ENCODE measurements at places on chromosomes 3 and 15.
A peak's percentile ranks its signal among the peaks of the same experiment; 100 is the strongest.

GRCh38 chr3:121362035-121362734, 183.6 kb downstream of the POLQ start:
- DNase-seq = no peak

- no peak for DNase-seq
Measured at GRCh38 chr3:141427764-141428163, 59.1 kb upstream of the RASA2 start.

GRCh38 chr15:64455961-64456371, 4.4 kb upstream of the ZNF609 start:
- no peak for DNase-seq

- peak; percentile 11 for DNase-seq
Measured at GRCh38 chr3:196757876-196758739, 18.5 kb downstream of the PAK2 start.

DNA sequence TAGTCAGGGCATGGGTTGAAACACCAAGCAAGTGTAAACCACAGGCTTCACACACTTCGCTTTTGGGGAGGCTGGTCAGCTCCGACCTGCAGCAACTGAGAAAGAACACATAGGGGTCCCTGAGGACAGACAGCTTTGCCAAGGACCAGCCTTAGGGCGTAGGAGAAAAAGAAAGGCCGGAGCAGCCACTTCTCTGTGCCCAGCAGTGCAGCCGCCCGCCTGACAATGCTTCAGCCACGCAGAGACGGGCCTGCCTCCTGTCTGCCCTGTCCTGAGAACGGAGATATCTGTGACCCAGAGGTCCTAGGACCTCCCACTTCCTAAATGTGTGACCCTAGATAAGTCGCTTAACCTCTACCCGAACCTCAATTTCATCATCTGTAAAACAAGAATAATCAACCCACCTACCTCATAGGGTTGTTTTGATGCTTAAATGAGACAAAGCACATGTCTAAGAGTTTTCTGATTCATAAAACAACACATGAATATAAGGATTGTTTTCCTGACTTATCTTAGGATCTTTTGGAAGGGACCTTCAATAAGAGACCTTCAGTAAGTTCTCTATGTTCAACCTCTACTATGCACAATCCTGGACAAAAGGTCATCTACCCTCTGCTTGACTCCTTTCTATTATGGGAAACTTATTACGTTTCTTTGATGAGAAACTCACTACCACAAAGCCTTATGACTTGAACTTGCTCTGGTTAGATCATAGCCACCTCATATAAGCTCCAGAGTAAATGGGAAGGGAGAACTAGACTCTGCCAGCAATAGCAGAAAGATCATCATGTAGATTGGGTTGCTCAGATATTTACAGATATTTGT, 32.9 kb upstream of the RFTN1 start:
- no peak for DNase-seq

- DNase-seq = peak; percentile 9
Measured at GRCh38 chr3:27905625-27906024, 183.5 kb upstream of the EOMES start.

DNA sequence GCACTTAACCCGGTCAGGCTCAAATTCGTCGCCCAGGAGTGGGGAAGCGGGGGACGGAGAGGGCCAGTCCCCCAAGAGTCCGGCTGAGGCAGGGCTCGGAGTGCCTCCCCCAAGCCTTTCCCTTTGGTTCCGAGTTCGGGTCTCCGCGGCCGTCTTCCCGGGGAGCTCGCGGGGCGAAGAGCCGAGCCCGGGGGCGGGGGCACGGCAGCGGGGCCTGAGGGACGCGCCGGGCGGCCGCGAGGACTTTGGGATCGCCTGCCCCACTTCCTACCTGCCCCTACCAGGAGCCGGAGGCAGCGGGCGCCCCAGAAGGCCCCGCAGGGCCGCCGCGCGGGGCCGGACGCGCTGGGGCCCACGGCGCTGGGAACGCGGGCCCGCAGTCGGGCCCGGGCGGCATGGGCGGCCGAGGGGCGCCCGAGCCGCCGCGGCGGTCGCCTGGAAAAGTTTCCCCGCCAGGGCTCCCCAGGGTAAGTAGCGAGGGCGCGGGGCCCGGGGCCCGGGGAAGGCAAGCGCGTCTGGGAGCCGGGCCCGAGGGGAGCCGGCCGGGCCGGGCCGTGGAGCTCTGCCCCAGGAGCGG, 2.8 kb downstream of the FURIN start:
- DNase-seq = no peak

GRCh38 chr3:5184499-5184898, 3.0 kb upstream of the EDEM1 start:
- DNase-seq = no peak

GRCh38 chr3:187077537-187077936, 61.8 kb downstream of the RPL39L start:
- no peak for DNase-seq

GRCh38 chr15:57596978-57597377, 5.3 kb downstream of the MYZAP start:
- no peak for DNase-seq

DNA sequence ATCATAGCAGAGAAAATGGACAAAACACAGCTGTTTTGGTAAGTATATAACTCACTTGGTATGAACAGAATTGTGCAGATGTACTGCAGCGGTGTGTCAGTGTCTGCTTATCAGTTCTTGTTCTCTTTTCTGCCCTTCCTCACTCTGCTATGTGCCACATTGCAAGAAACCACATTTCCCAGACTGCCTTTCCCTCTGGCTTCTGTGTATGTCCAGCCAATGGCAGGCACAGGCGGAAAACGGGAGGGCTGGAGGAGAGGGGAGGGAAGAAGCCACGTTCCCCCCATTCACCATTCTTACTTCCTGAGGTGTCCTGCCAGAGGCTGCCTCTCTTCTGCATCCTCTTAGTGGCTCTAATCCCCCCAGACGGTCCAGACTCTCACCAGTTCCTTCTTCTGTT, 15.4 kb downstream of the HHLA2 start:
- no peak for DNase-seq

- peak; percentile 68 for DNase-seq
Measured at GRCh38 chr3:72185549-72186399, 400.8 kb upstream of the PROK2 start.

DNA sequence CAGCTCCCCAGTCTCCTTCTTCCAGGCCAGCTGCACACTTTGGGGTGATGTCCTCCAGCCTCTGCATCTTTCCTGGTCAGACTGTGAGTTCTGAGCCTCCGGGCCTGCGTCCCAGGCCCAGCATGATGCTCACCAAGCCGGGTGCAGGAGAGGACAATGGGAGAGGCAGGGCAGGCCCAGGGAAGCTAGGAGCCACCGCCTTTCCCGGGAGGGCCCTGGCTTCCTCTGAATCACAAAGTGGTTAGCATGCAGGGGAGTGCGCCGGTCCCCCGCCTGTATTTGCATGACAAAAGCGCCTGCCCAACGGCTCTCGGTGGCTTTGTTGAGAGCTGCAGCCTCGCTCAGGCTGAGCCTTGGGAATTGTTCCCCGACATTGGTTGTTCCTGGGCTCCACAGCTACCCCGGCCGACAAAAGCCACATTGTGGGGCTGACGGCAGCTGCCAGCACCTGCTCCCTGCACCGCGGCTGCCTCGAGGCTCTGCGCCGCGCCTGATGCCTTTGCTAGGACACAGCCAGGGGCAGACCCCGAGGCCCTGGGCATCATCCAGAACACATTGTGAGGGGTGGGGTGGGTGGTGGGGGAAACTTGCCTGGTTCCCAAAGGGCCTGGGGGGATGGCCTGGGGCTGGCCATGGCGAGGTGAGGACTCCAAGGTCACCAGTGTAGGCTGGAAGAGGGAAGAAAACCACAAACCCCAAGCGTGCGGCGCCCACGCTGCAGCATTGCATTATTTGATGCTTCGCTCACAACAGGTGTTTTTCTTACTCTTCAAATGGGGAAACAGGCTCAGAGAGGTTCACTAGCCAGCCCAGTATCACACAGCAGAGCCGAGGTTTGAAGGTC, 20.0 kb upstream of the KLF13 start:
- DNase-seq = no peak

DNA sequence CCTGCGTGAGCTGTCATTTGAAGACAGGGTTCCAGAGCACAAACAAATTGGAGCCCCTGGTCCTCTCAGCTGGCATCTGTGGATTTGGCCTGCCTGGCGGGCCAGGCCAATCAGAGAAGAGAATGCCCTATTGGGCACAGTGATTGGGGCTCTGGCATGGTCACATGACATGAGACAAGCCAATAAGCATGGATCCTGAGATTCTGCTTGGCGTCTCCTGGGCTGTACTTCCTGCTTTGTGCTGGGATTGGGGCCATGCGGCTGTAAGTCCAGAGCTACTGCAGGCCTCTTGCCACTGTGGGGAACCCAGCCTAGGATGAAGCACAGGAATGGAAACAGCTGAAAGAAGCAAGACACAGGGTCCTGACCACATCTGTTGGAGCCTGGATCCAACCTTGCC, 121.4 kb downstream of the FBLN2 start:
- no peak for DNase-seq

DNA sequence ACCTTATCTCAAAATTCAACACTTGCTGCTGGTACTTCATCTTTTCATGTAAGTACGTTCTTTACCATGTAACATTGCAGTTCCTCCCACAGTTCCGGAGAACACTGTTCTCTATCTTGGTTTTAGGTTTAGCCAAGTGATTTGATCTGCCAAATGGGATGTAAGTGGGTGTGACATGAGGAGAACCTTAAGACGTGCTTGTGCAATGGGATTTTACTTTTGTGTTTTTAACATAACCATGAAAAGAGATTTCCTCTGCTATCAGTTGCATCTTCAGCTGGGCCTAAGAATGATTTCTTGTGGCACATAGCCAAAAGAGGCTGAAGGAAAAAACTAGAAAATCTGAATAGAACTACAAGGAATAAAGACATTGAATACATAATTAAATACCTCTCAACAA, 894.5 kb upstream of the ALCAM start:
- DNase-seq = no peak

DNA sequence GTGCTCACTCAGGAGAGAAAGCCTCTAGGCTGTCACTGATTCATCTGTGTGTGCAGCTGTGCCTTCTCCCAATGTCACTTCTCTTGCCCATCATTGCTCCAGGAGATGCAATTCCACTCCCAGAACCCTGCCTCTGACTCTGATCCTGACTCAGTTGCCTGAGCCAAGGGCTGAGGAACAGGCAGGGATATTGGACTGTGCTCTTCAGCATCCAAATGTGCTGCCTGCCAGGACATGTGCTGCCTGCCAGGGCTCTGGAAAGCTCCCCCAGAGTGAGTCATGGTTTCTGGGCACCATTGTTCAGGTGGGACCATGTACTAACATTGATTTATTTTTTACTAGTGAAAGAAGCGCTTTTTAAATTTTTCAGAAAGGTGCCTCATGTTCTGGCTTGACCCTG, 71.0 kb downstream of the TRIM42 start:
- no peak for DNase-seq

DNA sequence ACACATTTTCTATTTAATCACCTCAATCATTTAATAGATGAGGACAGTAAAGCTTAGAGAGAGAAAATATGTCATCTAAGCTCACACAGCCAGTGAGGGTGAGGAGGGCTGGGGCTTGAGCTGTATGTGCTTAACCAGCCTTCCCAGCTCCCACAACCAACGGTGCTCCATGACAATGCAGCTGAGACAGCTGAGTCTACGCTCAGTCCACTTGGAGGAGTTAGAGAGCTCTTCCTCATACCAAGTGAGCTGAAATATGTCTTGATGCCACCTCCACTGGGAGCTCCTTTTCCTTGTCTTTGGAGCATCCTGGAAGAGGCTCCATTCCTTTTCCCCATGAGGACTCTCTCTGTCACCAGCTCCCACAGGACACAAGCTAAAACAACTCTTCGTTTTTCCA, 9.3 kb downstream of the HOMER2 start:
- DNase-seq = no peak

- no peak for DNase-seq
Measured at GRCh38 chr3:143832433-143832832, 15.8 kb downstream of the SLC9A9 start.

DNA sequence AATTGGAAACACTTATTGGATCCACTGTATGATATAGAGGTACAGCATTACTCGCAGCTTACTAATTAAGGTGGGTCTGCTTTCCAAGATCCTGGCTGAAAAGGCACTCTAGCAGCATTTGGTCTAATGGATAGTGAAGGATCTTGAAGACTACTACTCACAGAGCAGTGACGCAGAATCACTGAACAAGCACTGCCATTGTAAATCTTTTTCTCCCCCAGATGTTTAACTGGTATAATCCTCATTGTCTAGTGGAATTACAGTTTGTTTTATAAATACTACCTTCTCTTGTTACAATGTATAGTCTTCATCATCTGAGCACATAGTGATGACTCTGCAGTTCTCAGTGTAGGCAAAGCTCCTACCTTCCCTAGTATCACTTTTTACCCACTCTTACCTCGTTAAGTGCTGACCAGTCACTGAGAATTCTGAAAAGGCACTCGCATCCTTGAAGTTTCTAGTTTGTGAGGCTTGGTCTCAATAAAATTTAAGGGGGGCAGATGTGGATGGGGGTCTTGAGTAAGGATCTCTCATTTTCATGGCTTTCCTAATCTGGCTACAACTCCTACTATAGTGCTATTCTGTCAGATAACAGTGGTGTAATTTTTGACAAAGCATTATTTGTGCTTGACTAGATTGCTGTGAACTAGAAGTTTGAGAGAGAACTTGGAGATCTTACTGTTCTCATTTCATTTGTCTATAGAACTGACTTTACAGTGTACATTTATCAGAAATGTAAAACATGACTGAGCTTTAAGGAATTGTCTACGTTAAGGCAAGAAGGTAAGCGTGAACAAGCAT, 23.2 kb downstream of the MAPK6 start:
- no peak for DNase-seq

DNA sequence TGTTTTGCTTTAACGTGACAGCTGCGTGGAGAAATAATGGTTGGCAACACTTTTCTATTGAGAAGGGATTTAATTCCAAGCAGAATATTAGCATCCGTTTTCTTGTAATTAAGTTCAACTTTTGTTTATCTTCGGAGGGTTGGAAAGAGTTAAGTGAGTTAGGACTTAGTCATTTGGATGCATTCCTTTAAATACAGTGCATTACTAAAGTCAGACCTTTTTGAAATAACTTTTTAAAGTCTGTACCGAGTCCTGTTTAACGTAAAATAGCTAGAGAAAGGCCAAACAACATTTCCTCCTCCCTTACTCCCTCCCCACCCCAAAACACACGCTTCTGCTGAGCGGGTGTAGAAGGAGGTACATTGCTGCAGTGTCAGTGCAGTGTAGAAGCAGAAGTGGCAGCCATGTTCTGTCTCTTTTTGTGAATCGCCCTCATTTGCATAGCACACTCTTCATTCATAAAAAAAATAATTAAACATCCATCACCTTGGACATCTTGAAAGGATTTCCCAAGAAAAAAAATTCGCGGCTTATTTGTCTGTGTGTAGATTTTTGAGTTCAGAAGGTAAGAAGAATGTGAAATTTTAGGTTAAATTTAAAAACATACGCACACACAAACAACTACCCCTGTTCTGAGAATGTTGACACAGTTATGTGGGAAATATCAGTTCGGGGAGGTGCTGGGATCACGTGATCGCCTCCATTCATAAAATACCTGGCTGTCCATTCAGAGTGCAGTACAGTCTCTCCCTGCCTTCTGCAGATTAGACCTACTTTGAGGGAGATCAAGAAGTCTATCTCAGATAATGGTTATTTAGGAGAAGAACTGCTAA, 1.6 kb downstream of the SPRED1 start:
- DNase-seq = peak; percentile 44
